ENCODE measurements at places on chromosomes 11 and 22.
A peak's percentile ranks its signal among the peaks of the same experiment; 100 is the strongest.

- peak; percentile 91 for DNase-seq
Measured at GRCh38 chr22:32050678-32051515, 7.8 kb downstream of the SLC5A1 start.

GRCh38 chr11:86596861-86597586 is 75.4 kb downstream of the ME3 start:
- peak; percentile 72 for DNase-seq

GRCh38 chr11:9053316-9054035 is 37.9 kb downstream of the SCUBE2 start:
- peak; percentile 47 for DNase-seq

GRCh38 chr11:121059605-121060004 is 35.7 kb downstream of the TBCEL start:
- DNase-seq = peak; percentile 87

DNA sequence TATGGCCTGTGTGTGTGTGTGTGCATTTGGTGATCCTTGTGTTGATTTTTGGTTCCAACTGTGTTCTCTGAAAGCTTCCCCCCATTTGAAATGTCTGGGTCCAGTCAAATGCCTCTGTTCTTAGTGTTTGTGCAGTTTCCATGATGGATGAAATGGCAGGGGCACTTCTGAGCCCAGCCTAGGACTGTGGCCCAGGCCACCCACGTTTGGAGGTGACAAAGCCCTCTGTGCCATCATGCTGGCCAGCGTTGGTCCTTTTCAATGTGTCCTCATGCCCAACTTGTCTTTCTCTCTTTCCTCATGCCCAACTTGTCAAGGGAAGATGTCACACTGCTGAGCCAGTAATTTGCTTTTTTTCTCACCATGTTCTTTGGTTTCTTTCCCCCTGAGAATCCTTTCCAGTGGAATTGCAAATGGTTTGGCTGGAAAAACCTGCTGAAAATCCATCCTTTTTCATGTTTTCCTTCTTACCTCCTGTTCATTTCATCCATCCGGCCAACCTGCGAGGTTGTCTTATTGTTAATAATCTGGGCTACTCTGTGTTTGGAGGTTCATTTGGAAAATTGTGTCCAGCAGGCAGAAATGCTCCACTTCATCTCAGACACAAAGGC is 113.7 kb upstream of the NAV2 start:
- DNase-seq = no peak

DNA sequence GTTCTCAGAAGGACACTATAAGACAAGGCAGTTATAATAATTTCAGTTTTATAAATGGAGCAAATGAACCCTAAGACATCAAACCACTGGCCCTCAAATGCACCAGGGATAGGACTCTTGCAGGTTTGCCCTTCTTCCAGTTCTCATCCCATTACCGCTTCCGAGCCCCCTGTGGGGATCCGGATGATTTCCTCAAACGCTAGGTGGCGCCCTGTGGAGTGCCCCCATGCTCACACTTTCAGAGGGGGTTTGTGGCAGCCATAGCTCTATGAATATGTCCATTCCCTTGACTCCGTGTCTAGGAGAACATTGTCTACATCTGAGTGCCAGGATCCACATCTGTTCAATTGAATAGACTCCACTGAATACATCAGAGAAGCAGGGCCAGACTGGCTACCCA is 816.3 kb downstream of the NTM start:
- DNase-seq = no peak

- DNase-seq = peak; percentile 45
Measured at GRCh38 chr11:68043349-68044144, 4.7 kb downstream of the TCIRG1 start.

DNA sequence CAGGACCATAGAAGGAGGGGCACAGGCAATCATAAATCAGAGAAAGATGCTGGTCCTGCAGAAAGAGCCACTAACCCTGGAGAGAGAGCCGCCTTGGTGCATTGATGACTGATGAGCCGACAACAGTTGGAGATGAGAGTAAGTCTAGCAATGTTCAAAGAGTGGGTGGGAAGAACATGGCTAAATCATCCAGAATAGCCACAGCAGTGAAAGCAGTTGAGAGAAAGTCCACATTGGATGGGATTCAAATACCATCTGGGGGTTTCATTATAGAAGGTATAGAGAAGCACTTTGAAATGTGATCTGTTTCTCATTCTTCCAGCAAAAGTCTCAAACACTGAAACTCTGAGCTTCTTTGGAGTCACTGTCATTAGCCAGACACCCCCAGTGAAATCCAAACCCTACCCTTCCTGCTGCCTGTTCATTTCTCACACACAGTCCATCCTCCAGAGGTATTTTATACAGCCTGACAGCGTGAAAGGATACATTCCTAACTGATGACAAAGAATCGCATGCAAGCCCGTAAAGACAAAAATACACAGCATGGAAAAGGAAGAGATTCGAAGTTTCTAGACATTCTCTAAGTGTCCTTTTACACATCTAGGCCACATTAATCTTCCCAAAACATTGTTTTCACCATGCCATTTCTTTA is 303.1 kb upstream of the MPPED2 start:
- no peak for DNase-seq

DNA sequence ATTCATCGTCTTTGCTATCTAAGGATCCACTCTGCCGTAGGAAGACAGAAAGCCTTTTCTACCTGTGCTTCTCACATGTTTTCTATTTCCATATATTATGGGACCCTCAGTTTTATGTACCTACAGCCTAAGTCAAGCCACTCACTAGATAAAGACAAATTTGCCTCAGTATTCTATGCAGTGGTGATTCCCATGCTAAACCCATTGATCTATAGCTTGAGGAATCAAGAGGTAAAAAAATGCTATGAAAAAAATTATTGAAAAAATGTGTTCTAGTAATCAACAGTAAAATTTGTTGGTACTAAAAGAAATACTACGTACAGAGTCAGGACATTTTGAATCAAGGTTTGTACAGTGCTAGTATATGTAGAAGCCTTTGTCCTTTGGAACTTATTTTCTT is 18.1 kb upstream of the OR5AL1 start:
- no peak for DNase-seq

- no peak for DNase-seq
Measured at GRCh38 chr11:44709966-44710365, 16.8 kb upstream of the TSPAN18 start.

GRCh38 chr11:102615894-102616432 is 9.2 kb downstream of the MMP20 start:
- no peak for DNase-seq

- DNase-seq = no peak
Measured at GRCh38 chr11:56883371-56883987, 105.2 kb upstream of the OR5AK2 start.

DNA sequence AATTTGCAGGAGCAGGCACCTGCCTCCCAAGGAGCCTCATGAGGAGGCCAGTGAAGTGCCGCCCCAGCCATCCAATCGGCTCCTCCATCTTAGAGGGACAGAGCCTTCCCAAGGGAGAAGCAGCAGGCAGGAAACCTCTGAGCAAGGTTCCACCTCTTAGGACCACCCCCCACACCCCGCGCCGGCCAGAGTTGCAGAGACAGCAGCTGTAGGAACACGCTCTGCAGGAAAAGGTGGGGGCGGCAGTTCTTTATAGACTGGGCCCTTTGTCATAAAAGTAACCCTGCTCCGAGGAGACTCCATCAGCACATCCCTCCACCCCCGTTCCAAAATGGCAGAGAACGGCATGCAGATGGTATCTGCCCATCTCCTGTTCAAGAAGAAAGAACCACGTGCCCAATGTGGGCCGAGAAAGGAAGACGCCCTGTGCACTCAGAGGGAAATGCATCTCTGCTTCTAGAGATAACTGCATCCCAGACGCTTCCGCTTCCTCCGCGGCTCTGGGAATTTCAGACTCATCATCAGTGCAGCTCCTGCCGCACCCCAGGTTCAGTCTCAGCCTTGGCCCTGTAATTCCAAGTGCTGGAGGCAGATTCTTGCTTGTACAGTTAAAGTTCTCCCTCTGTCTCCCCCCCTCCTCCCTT is 98.5 kb downstream of the SPATA19 start:
- DNase-seq = no peak

GRCh38 chr22:37742376-37743171 is 45.7 kb downstream of the TRIOBP start:
- DNase-seq = peak; percentile 56

- no peak for DNase-seq
Measured at GRCh38 chr22:30129636-30130035, 49.4 kb downstream of the HORMAD2 start.

- no peak for DNase-seq
Measured at GRCh38 chr11:60880643-60881282, 13.4 kb downstream of the ZP1 start.

DNA sequence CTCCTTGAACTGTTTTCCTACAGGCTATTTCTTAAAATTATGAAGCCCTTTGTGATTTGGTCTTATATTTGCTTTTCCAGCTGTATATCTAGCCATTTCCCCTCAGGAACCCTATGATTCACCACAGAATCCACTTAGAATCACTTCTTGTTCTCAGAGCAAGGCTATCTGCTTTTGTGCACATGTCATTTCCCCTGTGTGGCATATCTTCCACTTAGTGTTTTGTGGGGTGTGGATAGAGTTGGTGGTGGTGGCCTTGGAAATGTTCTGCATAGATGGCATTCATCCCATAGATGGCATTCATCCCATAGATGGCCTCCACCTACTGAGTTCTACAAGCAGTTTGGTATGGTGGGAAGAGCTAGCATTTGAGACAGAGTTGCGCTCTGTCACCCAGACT is 44.7 kb downstream of the SWAP70 start:
- peak; percentile 36 for DNase-seq

- DNase-seq = no peak
Measured at GRCh38 chr22:20114506-20115475, 1.1 kb upstream of the RANBP1 start.

GRCh38 chr11:74641905-74642304 is 49.5 kb downstream of the POLD3 start:
- no peak for DNase-seq

DNA sequence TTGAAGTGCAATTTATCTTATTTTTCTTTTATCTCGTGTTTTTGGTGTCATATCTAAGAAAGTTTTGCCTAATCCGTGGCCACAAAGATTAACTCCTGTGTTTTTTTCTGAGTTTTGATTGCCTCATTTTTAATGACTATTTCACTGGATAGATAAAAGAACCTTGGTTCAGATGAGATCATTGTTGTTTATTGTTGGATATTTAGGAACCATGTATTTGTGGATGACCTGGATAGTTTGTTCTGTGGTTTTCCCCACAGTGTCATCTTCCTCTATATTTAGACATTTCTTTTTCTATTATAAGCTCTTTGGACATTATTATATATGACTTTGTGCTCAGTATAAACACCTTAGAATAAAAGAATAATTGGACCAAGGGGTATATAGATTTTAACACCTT is 37.2 kb downstream of the PPP6R3 start:
- peak; percentile 46 for DNase-seq

DNA sequence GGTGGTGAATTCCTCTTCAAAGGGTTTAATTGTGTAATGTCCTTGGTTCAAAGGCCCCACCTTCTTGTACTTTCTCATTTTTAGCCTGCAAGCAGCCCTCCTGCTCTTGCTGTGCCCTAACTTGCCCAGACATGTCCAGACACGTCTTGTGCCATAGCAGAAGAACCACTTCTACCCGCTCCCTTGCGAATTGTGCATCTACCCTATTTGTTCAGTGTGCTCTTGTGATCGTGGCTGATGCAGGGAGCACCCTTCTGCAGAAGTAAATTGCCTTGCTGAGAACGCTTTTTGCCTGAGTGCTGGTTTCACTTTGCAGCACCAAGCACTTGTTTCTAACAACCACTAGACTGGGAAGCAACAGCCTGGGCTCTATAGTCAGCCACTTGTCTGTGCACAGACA is 249.4 kb downstream of the SBF2 start:
- peak; percentile 15 for DNase-seq

DNA sequence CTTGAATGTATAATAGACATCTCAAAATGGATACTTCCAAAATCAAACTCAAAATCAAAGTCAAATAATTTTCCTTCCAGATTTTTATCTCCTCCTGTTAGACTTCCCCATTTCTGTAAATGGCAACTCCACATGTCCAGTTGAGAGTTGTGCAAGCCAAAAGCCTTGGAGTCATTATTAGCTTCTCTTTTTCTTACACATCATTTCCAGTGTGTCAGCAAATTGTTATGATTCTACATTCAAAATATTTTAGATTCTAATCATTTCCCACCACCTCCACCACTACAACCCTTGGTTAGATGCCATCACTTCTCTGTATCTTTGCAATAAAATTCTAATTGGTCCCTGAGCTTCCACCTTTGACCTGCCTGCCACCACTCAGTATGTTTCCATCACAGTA is 155.7 kb downstream of the CNTN5 start:
- no peak for DNase-seq

Data from inflammatory macrophage treated with lipopolysaccharide for 4 hours (primary cell).